ENCODE measurements at places on chromosomes 2 and 18.

GRCh38 chr2:236179236-236180075 lies 11.3 kb upstream of the GBX2 start:
- no peak for DNase-seq

DNA sequence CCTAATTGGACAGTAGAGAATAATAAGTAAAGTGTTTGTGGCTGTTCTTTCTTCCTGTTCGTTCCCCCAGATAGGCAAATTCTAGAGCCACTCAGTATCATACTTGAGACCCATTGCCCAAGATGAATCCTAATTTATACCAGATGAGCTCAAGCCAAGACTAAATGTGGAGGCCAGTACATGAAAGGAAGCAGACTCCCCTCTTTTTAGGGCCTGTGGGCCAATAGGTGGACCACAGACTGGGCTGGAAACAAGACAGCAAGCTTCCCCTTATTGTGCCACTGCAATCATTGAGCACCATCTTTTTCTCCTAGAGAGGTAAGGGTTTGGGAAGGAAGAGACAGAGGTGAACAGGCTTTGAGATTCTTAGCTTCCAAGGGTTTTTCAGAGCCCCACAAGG lies 141.9 kb downstream of the MGAT5 start:
- DNase-seq = no peak

- DNase-seq = peak; percentile 87
Observed at GRCh38 chr2:18829251-18829902, 240.0 kb upstream of the NT5C1B start.

DNA sequence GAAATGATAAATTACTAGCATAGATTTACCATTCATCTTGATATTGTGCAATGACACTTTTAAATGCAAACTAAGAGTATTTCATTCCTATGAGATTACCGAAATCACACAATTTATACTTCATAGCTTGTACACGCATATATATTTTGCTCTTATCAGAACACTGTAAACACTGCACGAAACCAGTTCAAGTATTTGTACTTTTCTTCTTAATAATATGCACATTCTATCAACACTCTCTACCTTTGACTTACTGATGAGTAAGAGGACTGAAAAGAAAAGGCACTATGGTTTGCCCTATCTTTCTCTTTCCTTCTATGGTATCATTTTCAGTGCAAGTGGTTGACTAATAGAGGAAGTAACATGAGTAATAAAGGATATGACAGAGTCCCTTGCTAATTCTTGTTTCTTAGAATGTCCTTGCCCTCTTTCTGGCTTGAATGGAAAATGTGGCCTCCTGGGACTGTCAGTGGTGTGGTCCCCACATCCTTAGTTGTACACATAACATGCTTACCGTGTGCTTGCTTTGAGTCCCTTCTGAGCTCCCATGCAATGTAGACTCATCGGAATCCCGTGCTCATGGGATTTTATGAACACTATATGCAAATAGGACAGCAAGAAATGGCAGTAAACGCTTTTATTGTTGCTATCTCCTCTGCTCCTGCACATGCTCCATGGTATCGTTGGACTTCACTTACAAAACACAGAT lies 363.5 kb upstream of the TNP1 start:
- DNase-seq = no peak
